Brain pericyte (primary cell): ENCODE measurements at places on chromosomes 2 and 18.

- DNase-seq: no peak
Observed at GRCh38 chr18:73189718-73190117, 321.9 kb upstream of the NETO1 start.

DNA sequence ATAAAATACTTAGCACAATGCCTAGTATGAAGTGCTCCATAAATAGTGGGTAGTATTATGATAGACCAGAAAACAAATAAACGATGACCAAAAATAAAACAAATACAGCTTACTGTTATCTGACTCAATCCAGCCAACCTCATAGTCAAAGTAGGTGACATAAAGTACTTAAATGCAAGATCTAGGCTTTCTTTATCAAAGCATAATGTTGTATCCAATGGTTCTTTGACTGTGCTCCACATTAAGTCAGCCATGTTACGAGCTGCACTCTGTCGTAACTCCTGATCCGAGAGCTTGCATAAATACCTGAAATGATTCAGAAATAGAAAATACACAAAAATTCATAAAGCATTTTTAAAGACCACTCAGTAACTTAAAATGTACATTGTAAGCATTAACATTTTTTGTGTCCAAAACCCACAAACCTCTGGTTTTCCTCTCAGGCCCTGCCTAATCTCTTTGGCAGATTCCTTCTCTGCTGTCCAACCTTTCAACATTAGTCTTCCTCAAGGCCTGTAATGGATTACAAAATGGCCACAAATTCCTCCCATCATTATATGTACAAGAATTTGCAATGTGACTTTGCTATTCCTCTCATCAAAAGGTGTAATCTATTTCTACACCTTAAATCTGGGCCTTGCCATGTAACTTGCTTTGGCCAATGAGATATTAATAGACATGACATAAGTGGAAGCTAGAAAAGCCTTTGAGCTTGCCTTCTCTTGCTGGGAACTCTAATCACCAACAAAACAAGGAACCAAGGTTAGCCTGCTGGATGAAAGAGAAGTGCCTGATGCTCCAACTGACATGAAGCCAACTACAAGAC lies 90.6 kb downstream of the USP34 start:
- DNase-seq: no peak

DNA sequence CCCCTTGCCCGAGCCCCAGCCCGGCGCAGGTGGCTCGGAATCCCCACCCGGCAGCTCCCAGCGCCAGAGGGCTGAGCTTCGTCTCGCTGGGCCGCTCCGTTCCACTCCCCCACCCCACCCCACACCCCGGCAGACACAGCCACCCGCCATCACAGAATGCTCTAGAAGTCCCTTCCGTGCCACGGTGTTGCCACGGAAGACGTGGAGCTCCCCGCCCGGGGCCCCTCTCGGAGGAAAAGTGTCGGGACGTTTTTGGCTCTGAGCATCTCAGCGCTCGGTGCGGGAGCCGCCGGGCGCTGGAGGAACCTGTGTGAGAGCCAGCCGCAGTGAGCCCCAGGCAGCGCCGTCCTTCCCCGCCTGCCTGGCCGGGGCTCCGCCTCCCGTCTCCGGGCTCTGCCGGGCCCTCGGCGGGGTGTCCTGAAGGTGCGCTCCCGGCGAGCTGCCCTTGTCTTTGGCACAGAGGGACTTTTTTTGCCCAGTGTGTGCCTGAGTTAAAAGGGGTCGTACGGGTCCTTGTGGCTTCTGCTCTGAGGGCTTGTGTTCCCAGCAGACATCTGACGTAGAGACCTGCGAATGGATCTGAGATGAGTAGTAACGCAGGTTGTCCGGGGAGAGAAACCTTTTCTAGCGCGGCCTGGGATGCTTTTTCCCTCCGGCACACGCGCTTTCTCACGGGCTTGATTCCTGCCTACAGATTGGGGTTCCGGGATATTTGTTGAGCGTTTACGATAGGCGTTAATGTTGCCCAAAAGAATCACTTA lies 1.8 kb downstream of the ZCCHC2 start:
- no peak for DNase-seq

DNA sequence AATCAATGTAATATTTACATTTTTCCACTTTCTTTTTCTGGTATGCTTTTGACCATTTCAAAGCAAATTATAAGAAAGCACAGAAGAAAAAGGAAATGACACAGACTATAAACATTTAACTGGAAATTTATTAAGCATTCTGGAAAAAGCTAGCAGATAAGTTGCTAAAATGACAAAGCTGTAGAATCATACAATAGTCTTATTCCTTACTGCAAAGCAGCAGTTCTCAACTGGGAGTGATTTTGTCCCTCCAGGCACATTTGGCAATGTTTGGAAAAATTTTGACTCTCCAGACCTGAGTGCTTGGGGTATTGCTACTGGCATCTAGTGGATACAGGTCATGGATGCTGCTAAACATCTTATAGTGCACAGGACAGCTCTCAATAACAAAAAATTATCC lies 75.1 kb downstream of the MBD5 start:
- DNase-seq: no peak

GRCh38 chr18:34838669-34839068 lies 128.6 kb downstream of the DTNA start:
- no peak for DNase-seq

- no peak for DNase-seq
Observed at GRCh38 chr2:84882414-84882738, 1.5 kb upstream of the TRABD2A start.

- DNase-seq: no peak
Observed at GRCh38 chr2:232239951-232240681, 138.4 kb upstream of the ALPP start.

- DNase-seq: no peak
Observed at GRCh38 chr2:177553176-177553884, 160.8 kb downstream of the AGPS start.

DNA sequence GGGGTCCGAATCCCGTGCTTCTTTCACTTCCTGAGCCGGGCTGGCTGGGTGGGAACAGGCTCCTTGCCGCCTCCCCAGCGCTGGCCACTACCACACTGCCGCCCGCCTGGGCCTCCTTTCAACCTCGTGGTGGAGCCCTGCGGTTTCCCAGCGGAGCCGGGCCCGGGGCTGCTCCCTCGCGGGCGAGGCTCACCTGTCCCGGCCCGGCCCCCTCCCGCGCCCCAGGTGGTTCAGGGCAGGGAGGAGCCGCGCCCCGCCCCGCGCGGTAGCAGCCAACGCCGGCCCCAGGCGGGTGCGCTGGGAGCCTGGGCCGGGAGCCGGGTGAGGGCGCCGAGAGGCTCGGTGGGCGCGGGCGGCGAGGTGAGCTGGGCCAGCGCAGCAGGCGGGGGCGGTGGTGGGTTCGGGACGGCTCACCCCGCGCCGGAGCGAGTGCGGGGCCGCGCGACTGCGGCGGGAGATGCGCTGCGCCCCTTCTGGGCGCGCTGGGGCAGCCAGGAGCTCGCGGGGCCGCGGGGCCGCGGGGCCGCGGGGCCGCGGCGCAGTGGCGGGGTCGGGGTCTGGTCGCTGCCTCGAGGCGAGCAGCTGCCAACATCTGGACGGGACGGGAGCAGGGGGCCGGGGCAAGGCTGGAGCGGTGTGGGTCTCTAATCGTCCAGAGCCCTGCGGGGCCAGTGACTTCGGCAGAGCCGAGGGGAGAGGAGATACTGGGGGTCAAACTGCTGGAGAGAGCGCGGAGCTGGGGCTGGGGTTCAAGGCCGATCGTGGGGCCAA lies at the start of gene LYPD6B:
Gene LYPD6B (plus strand): TSS at position 258 of the 771 bp plus-strand sequence. CDS start 92,250 bp downstream, outside the sequence.
- no peak for DNase-seq
